GM12891 (cell line): ENCODE measurements at places on chromosomes 12 and 14.
A peak's percentile ranks its signal among the peaks of the same experiment; 100 is the strongest.

DNA sequence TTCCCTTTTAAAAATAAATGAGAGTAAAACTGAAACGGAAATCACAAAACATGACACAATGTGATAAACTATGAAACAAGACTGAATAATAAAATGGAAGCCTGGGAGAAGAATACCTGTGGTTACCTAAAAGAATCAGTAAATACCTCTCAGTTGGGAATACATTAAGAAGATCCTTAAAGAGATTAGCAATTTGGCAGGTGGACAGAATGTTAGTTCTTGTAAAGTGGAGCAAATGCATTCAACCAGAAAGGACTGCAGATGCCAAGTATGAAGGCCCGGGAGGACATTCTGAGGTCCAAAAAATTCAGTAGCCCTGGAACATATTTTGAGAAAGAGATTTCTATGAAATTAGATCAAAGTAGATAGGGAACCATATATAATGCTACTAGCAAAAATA is 861.3 kb upstream of the SEL1L start:
- DNase-seq = no peak

GRCh38 chr14:81990312-81990761 is 456.7 kb upstream of the SEL1L start:
- peak; percentile 4 for DNase-seq

GRCh38 chr12:47734725-47735480 is 9.6 kb upstream of the ENDOU start:
- no peak for DNase-seq

- no peak for DNase-seq
Measured at GRCh38 chr14:84468153-84468552, 1061.8 kb upstream of the FLRT2 start.

DNA sequence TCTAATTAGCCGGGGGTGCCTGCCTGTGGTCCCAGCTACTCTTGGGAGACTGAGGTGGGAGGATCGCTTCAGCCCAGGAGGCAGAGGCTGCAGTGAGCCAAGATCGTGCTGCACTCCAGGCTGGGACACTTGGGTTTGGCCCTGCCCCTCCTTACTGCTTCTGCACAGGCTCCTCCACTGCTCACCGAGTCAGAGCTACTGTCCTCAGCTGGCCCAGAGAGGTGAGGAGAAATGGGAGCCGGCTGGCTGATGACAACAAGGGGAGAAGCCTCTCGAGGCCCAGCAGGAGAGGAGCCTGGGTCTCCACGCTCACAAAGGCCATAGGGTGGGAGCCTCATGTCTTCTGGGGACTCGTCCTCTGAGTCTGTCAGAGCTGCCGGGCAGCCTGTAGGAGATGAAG is 13.7 kb downstream of the CALCOCO1 start:
- DNase-seq = no peak

DNA sequence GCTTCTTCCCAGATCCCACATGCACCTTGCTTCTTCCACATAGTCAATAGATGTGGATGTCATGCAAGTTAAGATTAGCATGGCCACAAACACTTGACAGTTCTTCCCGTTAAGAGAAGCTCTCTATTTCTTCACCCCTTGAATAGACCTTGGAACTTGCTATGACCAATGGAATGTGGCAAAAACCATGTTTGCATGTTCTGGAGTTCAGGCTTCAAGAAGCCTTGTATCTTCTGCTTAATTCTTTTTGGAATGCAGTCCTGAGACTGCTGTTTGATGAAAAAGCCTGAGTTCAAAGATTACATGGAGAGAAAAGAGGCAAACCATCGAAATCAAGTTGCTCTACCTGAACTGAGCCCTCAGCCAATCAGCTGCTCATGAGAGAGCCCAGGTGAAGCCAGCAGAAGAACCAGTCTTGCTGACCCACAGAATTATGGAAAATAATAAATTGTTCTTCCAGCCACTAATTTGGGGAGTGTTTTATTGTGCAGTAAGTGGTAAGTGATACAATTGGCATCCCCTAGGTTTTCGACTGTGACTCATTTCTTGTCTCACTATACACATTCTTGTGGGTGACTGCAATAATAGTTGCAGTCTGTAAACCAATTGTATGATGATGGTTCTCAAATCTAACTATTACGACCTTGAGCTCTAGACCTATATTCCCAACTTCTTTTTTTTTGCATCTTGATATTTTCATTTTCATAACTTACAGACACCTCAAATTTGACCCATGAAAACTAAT is 12.6 kb downstream of the RASSF9 start:
- no peak for DNase-seq

DNA sequence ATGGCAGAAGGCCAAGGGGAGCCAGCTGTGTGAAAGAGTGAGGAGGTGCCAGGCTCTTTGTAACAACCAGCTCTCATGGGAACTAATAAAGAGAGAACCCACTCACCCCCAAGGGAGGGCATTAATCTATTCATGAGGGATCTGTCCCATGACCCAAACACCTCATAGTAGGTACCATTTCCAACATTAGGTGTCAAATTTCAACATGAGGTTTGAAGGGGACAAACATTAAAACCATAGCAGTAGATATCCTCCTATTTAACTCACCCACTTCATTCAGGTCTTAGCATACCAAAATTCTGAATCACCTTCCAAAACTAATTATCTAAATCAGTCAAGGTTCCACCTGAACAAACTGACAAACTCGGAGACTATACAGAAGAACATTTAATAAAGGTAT is 75.3 kb downstream of the PPFIA2 start:
- DNase-seq = no peak

DNA sequence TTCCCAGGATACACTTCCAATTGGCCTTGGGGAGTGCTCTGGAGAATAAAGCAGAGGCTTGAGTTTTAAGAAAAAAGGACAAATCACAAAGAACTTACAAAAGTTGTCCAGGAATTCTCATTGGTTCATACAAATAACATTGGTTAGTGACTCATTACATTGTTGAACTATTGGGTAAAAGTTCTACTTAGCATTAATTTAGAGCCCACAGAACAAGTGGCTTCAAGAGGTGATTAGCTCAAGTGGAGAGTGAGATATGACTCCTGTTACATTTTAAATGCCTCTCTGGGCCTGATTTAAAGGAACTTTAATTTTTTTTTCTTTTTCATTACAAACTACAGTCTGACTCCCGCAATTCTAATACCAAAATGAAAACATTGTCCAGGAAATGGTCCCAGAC is 72.9 kb downstream of the ASCL4 start:
- no peak for DNase-seq

GRCh38 chr12:54358191-54358944 is 5.9 kb downstream of the GPR84 start:
- peak; percentile 53 for DNase-seq

- no peak for DNase-seq
Measured at GRCh38 chr12:132445884-132446632, 43.9 kb upstream of the FBRSL1 start.

GRCh38 chr12:8661016-8661415 is 1.6 kb downstream of the MFAP5 start:
- no peak for DNase-seq

DNA sequence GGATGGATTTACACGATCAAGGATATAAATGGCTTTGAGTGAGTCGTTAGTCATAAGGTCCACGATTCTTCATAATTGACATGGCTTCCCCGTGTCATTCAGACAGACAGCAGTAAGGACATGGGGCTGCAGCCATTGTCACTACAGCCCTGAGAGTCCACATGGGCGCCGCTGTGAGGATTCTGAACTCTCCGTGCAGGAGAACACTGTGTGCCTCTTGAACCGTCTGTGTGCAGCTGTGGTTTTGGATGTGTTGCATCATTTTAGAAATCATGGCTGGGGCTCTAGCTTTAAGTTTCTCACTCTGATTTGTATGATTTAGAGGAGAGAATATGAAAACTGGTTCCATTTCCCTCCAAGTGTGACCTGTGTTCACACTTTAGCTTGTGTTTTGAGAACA is 47.2 kb downstream of the NPAS3 start:
- no peak for DNase-seq

- no peak for DNase-seq
Measured at GRCh38 chr12:102873077-102873476, 44.0 kb downstream of the PAH start.

- DNase-seq = no peak
Measured at GRCh38 chr14:63896278-63896720, 43.5 kb downstream of the SYNE2 start.

DNA sequence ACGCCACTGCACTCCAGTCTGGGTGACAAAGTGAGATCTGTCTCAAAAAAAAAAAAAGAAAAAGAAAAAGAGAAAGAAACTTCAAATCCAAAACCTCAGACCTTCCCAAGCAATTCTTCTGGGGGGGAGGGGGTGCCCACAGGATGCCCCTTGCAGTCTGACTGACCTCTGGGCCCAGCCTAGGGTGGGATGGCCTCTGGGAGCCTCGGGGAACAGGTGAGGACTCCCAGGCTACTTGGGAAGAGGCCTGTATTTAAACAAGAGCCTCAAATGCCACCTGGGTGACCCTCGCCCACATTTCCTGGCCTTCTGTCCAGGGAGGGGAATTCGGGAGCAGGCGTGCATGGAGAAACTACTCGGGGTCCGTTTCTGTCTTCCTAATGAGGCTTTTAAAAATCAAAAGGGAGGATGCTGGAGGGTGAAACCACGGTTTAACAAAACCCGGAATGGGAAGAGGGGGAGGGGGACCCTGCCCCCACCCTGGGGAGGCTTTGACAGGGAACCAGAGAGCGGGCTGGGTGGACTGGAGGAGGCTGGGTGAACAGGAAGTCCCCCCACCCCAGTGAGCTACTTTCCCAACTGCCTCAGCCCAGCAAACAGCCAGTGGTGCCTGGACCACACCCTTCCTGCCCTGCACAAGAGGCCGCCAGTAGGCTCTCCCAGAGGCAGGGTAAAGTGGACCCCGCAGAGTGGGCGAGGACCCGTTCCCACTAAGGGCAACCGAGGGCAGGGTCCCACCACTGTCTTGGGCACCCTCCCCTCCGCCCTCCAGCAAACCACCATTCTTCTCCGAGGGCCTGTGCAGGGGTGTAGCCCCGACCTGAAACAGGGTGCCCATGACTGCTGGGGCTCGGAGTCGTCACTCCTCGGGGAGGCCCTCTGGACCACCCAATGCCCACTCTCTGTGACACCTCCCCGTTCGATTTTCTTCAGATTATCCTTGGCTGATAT is 1.5 kb upstream of the FBRSL1 start:
- DNase-seq = no peak

- no peak for DNase-seq
Measured at GRCh38 chr12:6274231-6275221, 36.0 kb upstream of the PLEKHG6 start.

GRCh38 chr14:56268039-56268438 is 149.8 kb downstream of the PELI2 start:
- no peak for DNase-seq

DNA sequence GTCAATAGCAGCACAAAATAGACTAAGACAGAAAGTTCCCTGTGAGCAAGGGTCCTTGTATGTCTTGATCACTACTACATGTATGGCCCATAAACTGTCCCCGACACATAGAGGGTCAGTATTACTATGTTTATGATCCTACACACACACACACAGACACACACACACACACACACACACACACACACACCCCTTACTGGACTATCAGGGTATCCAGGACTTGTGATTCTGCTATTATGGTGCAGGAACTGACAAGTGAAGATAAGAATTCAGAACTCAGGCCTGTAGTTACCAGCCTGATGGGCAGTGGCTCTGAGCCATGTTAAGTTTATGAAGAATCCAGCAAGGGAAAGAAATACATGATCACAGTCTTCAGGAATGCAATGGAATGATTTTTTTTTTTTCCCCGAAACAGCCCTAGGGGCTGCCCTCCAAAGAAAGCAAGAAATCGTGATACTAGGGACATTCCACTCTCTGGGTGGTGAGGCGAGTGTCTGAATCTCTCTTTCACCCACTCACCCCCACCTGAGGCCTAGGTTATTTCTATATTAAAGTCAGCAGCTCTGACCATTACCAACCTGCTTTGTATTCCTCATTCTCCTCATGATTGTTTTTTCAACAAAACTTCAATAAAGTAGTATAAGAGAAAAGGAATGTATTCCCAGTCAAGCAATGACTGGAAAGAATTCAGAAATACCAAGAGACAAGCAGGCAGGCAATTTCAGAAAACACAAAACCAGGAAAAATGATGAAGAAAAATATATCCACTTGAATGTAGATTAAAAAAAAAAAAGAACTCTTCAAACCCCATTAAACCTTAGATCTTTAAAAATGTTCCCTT is 105.8 kb downstream of the AVPR1A start:
- DNase-seq = no peak
